Activated CD8-positive, alpha-beta memory T cell treated with anti-CD3 and anti-CD28 coated beads, Interleukin-2, amount 10 ng/mL, durations not matched to agents 7 days and 5 days (primary cell): ENCODE measurements at places on chromosomes 12 and 14.

- no peak for DNase-seq
Measured at GRCh38 chr12:119169150-119169549, 9.6 kb upstream of the HSPB8 start.

GRCh38 chr12:57151741-57152630 lies 4.6 kb upstream of the LRP1-AS start:
- DNase-seq: no peak

GRCh38 chr14:23631702-23632460 lies 4.3 kb upstream of the DHRS2 start:
- peak; percentile 81 for DNase-seq

GRCh38 chr14:38074081-38074480 lies 133.6 kb upstream of the SSTR1 start:
- DNase-seq: no peak

DNA sequence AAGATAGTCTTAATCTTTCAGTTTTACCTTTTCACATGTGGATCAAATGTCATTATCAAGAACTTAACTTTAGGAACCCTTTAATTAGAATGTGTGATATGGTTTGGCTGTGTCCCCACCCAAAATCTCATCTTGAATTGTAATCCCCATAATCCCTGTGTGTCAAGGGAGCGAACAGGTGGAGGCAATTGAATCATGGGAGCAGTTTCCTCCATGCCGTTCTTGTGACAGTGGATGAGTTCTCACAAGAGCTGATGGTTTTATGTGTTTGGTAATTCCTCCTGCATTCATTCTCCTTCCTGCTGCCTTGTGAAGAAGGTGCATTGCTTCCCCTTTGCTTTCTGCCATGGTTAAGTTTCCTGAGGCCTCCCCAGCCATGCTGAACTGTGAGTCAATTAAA lies 160.6 kb downstream of the MON2 start:
- DNase-seq: no peak

DNA sequence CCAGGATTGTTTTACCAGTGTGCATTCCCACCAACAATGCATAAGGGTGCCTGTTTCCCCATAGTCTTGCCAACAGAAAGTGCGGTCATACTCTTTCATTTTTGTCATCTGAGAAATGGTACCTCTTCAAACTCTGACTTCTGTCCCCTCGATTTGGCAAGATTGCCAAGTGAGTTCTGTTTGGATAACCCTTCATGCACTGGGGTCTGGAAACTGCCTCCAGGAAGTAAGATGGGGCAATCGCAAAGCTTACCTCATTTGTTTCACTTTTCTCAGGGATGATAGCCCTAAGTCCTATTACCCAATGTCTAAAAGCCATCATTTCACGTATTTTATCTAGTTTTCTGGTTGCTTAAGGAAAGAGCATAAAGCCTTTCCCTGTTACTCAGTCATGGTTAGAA lies 28.6 kb upstream of the NR1H4 start:
- no peak for DNase-seq

DNA sequence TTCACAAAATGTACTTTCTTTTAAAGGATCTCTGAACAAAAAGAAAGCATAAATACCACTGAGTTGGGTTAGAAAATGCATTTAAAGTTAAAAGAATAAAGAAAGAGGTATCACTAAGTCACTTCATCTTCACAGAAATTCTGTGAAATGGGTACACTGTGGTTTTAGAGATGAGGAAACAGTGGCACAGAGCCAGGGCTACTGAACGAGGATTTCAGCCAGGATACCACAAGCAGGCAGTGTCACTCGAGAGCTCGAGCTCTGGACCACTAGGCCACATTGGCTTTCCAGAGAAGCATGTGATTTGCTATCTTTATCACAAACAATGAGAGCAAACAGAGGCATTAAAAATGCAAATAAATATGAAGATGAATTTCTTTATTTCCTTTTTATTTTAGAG lies 51.0 kb downstream of the WDHD1 start:
- DNase-seq: peak; percentile 49

DNA sequence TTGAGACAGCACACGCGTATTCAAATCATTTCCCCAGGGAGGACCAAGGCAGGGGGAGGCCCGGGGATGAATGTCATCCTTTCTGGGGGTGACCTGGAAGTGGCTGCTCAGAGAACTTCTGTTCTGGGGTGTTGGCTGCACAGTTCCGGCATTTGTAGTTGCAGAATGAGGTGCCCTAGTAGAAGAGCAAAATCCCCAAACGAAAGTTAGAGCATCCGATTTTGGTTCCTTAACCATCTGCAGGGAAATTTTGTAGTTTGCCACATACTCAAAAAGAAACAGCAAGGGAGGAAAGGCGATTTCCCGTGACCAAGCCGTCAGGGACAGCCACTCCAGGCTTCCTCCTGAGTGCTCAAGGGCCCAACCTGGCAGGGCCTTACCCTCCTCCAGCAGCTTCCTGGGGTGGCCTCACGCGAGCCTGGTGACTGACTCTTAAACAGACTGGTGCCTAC lies 13.0 kb upstream of the TRAF3 start:
- DNase-seq: no peak

DNA sequence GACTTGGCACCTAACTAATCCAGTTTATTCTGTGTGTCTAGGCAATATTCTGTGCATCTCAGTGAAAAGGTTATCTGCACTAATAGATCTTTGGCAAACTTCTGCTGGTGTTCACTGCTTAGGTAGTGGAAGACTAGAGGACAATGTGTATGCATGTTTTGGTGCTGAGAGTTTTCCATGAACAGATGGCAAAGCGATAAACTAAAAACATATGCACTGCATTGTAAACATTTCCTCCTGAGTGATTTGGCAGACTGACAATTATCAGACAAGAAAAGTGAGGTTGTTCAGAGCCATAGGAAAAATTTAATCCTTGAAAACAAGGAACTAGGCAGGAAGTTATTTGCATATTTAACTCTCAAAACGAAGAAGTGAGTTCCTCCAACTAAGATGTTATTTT lies 400.4 kb downstream of the ATP23 start:
- DNase-seq: no peak

DNA sequence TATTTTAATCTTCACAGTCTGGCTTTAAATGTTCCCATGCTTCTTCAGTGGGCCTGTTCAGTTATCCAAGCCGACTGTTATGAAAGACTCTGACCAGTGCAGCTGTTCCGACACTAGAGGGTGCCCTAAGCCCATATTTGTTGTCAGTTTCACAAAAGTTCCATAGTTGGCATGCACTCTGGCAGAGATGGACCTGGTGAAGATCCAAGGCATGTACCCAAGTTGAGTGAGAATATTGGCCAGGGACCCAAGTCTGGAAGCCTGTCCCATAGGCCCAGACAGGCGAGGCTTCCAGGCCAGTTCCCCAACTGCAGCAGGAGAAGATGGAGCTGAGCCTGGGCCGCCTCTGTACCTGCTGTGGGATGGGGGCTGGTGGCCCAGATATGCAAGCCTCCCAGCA lies 27.4 kb upstream of the GUCY2C start:
- peak; percentile 65 for DNase-seq

DNA sequence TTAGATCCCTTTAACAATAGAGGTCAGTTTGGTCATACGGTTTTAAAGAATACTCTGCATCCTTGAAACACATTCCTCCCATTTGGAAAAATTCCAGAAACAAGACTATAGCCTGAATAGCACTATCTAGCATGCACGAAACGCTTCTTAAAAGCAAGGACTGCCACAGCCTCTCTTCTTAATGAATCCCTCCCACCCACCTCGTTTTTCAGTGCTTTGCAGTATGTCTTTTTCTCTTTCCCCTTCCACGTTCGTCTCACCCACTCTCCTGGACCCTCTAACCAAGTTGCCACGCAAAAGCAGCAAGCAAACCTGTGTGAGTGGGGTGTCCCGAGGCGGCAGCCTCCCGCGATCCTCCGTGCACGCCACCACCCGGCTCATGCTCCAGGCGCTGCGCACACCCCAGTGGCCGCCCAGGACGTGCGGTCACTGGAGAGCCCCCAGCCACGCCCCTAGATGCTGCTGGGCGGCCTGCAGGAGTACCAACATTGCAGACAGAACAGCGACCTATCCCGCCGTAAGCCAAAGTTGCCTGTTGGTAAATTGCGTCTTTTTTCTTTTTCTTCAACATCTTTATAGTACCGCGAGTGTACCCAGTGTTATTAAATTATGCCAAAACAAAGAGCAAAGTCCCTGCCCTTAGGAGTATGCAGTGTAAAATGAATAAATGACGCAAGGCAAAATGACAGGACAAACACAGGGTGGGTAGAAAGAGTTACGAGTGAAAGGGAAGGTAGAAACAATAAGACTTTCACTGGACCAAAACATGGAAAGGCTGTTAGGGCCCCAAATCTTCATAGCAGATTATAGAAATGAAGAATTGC lies at the start of gene SLC38A4:
Gene SLC38A4 (minus strand): TSS at position 407 of the 824 bp plus-strand sequence. CDS start 32,926 bp downstream, outside the sequence.
- DNase-seq: no peak

- DNase-seq: no peak
Measured at GRCh38 chr14:103033681-103034096, 23.7 kb downstream of the CDC42BPB start.

DNA sequence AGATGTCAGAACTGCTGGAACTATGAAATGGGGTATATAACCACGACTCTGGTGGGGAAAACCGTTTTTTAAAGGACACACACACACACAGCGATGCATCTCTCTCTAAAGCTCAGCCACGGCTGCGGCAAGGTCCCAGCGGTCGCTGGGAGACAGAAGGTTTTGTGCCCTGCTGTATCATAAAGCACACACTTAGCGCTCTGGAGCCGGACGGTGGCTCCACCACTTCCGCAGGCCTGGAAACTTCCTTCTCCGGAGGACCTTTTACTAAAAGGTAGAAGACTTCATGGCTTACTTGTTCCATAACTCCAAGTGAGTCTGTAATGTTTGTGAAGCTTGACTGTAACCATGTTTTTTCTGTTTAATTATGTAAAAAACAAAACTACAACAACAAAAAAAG lies 349.3 kb downstream of the DIO2 start:
- no peak for DNase-seq

DNA sequence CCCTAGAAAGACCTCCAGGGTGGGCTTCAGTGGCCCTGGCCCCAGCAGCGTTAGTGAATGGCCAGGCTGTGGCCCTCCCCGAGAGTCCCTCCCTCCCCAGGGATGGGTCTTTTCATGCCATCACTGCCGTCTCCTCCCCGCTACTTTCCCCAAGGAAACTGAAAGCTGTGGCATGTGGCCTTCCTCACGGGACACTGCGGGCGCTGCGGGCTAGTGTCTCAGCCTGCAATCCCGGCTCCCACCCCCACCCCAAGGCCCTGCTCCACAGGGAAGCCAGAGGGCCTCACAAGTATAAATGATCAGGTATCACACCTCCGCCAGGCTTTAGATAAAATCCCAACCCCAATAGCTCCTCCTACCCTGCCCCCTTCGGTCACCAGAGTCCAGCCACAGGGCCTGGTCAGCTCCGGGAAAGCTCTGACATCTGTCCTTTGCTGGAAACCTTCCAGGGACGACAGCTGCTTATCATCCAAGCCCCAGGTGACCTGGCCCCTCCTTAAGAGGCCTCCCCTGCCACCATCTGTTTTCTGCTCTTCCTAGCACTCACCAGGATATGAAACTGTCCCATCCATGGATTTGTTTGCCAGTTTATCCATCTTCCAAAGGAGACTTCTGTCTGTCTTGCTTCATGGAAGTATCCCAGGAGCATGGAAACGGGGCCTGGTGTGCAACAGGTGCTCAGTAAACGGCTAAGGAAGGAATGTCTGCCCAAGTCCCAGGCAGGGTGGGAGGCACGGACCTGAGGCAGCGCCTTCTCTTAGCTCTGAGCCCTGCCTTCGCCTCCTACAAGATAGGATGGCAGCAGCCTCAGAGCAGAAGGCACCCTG lies 31.6 kb downstream of the CCDC85C start:
- DNase-seq: no peak

GRCh38 chr12:62588916-62589315 lies 122.3 kb downstream of the MON2 start:
- DNase-seq: no peak

DNA sequence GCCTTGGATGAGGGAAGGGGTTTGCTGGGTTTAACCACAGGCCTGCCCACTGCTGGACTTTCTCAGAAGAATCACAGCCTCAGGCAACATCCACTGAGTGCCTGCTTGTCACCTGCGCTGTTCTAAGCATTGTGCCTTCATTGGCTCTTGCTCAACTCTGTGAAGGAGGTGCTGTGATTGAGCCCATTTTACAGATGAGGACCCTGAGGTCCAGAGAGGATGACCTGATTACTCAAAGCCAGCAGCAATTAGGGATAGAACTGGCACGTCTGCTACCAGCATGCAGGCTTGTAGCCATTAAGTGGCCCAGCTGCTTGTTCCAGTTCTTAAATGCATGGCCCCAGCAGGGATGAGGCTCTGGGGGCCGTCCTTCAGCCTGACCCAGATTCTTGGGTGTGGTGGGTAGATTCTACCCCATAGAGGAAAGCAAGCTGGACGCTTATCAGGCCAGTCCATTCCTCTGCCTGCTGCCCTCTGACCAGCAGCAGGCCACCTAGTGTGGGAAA lies 54.6 kb downstream of the ESRRB start:
- DNase-seq: no peak

GRCh38 chr12:14275886-14276285 lies 89.6 kb upstream of the ATF7IP start:
- no peak for DNase-seq

GRCh38 chr12:12868477-12869235 lies 22.7 kb upstream of the GPRC5A start:
- no peak for DNase-seq

GRCh38 chr14:91841065-91841464 lies 26.3 kb downstream of the TC2N start:
- DNase-seq: no peak

- no peak for DNase-seq
Measured at GRCh38 chr14:81991998-81992397, 458.3 kb upstream of the SEL1L start.

GRCh38 chr14:65255583-65256461 lies 153.5 kb upstream of the MAX start:
- no peak for DNase-seq

GRCh38 chr12:3084742-3085141 lies 7.6 kb downstream of the TSPAN9 start:
- DNase-seq: no peak

- DNase-seq: peak; percentile 64
Measured at GRCh38 chr12:89162589-89163261, 189.6 kb downstream of the DUSP6 start.

GRCh38 chr12:10388624-10389413 lies 1.0 kb downstream of the KLRK1 start:
- peak; percentile 70 for DNase-seq

DNA sequence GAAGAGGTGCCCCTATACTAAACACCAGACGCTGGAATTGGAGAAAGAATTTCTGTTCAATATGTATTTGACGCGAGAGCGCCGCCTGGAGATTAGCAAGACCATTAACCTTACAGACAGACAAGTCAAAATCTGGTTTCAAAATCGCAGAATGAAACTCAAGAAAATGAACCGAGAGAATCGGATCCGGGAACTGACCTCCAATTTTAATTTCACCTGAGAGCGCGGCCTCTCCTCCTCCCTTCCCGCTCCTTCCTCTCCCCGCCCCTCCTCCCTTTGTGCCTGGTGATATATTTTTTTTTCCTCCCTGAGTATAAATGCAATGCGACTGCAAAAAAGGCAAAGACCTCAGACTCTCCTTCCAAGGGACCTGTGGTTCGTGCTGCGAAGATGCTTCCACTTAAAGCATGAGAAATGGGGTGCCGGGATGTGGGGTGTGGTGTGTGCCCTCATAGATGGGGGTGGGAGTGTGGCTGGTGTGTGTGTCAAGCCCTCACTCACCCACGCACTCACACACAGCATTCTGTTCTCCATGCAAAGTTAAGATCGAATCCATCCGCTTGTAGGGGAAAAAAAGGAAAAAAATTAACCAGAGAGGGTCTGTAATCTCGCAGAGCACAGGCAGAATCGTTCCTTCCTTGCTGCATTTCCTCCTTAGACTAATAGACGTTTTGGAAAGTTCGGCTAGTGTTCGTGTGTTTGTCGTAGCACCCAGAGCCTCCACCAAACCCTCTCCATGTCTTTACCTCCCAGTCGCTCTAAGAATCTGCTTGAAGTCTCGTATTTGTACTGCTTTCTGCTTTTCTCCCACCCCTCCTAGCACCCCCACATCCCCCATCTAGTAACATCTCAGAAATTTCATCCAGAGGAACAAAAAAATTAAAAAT lies 4.5 kb downstream of the HOXC10 start:
- DNase-seq: peak; percentile 52
